ENCODE measurements at places on chromosomes 11 and 22.

- DNase-seq: no peak
Measured at GRCh38 chr11:2139123-2139521, at the start of gene IGF2. IGF2 (minus strand) TSS chr11:2139389; CDS start chr11:2135523, 3,866 bp downstream.

GRCh38 chr22:49601614-49602321 lies 225.9 kb downstream of the BRD1 start:
- DNase-seq: no peak

GRCh38 chr22:22547692-22548300 lies 11.3 kb downstream of the PRAME start:
- DNase-seq: no peak

DNA sequence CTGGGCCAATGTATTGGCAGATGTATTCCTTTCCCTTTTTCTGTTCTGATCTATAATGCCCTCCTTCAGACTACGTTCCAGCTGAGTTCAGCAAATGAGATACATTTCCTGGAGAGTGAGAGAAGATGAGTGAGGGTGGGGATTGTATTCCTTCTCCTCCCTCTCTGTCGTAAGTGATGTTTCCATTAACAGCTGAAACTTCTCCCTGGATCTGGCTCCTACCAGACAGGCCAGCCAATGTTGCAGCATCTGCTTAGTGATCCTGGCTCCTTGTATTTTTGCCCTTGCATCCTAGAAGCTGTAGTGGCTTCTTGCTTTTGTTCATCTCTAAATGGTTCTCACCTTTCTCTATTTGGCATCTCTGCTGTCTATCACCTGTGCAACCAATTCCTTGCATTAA lies 48.2 kb upstream of the MTMR2 start:
- DNase-seq: no peak

- peak; percentile 17 for DNase-seq
Measured at GRCh38 chr22:43777286-43777685, 34.8 kb downstream of the EFCAB6 start.

GRCh38 chr22:27019827-27020226 lies 362.4 kb downstream of the MIAT start:
- no peak for DNase-seq

- DNase-seq: no peak
Measured at GRCh38 chr11:77340501-77340900, 39.0 kb upstream of the GDPD4 start.

All from stimulated activated effector memory CD8-positive, alpha-beta T cell treated with anti-CD3 and anti-CD28 coated beads, Interleukin-12 subunit alpha, Interleukin-12 subunit beta, amount 100 ng/mL, for 72 hours (primary cell).